Left lobe of liver (tissue), 2 donors: ENCODE measurements at places on chromosomes 2 and 18. TPM values are rescaled to one million over a fixed set of nuclear protein-coding genes. Genes with fewer than 3 reads are reported as not detected.

Gene FTCDNL1
- 7.8 TPM for total RNA-seq

Gene TUBA3D
- 0.15 TPM for total RNA-seq

Gene REG3G
- total RNA-seq = 0.53 TPM

Gene CFC1
- total RNA-seq = not detected

Gene SULT1C4
- 1.7 TPM for total RNA-seq

GRCh38 chr2:88692187-88692586 lies 714 bp downstream of the RPIA start:
- DNase-seq = no peak

DNA sequence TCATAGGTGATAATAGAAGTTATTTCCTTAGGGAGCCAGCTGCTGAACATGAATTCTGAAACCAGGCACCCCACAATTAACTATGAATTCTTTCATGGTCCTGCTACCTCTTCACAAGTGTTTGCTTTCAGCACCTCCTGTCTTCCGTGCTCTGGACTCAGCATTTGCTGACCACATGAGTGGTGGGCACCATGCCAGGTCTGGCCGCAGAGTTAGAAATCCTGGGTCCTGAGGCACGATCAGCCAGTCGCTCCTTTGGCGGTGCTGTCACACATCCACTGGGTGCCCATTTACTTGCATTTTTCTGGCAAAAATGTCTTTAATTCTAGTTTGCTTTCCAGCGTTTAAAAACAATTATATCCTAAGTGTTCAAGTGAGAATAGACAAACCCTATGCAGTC lies 196.4 kb upstream of the PXDN start:
- no peak for DNase-seq

DNA sequence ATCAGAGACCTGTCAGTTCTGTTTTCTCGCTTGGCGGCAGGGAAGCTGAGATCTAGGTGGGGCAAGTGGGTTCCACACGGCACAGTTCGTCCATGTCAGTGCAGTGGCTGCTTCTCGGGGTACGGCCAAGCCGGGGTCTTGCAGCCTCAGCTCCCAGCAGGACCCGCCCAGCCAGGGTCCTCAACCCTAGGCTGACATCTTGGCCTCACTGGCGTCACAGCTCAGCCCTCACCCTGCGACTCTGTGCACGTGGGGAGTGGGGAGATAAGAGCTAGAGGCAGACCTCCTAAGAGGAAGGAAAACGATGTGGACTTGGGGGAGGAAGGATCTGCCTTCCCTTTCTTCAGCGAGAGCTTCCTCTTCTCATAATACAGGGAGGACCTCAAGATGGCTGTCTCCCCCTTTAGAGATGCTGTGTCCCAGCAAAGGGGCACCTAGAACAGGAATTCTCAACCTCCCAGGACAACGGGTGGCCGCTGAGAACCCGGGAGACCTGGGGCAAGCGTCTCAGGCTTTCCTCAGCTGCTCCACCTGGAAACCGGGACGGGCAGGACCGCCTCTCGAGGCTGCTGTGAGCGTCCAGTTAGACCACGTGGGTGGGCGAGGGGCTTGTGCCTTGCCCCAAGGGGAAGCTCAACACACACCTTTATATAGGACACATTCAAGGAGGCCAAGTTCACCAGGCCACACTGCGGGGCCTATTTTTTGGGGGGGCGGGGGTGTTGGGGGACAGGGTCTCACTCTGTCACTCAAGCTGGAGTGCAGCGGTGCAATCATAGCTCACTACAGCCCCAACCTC lies 23.5 kb upstream of the KLF11 start:
- no peak for DNase-seq

- no peak for DNase-seq
Observed at GRCh38 chr18:3410273-3410672, 39.7 kb upstream of the TGIF1 start.

GRCh38 chr18:32351032-32351431 lies 119.7 kb downstream of the GAREM1 start:
- no peak for DNase-seq

DNA sequence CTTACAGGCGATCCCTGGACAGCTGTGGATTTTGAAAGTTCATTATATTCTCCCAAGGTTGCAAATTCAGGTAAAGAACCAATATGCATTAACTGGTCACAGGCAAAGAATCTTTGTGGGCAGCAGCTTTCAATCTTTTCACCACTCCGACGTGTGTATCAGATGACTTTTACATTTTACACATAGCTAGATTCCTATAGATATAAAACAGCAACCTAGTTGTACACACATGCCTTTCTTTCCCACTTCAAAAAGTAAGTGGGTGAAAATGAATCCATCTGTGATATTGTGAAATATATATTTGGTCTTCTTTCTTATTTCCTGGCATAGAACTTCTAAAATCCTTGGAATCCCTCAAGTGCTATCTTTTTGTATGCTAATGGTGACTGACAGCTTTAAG lies 72.5 kb downstream of the SCG2 start:
- DNase-seq = no peak

GRCh38 chr2:29724282-29724681 lies 197.1 kb downstream of the ALK start:
- DNase-seq = no peak

DNA sequence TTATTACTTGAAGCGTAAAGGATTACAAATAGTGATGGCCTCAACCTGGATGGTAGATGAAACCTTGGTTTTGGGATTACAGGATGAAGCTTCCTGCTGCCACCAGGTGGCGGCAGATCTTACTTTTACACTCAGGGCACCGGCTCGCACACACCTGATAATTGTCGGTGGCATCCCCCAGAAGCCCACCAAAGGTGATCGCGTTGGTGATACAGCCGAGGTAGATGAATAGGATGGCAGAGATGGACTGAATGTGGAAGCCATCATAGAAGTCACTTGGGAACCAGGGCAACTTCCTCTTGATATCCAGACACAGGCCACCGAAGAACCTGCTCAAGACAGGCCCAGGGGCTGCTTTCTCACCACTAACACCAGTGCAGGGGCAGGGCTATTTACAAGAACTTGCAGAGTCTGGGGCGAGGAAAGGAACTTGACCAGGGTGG lies 51.8 kb downstream of the MTHFD2 start:
- DNase-seq = peak; percentile 56

DNA sequence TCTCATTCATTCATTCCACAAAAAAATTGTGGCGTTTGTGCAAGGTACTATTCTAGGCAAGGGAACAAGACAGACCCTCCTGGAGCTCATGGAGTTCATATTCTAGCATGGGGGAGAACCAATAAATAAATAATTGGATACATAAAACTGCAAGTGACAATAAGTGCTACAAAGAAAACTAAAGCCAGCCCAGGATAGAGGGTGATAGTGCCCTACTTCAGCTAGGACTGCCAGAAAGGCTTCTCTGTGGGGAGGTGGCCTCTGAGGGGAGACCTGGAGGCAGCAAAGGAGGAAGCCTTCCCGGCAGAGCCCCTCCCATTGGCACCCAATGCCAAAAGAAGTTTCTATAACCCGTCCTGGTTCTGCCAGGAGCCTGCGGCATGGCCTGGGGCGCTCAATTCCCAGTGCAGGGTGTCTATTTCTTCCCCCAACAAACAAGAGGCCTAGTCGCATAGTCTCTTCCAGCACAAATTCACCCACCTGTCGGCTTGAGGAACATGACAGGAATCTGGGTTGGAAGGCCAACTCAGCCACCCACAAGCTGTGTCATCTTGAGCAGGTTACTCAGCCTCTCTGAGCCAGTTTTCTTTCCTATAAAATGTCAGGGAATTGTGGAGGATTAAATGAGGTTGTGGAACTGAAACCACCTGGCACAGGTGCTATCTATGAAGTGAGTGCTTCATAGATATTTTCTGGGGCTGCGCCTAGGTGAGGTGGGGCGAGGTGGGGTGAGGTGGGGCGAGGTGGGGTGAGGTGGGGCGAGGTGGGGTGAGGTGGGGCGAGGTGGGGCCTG lies 94.3 kb downstream of the ZFP36L2 start:
- DNase-seq = no peak

GRCh38 chr2:47945046-47945781 lies 38.9 kb upstream of the FBXO11 start:
- DNase-seq = no peak

DNA sequence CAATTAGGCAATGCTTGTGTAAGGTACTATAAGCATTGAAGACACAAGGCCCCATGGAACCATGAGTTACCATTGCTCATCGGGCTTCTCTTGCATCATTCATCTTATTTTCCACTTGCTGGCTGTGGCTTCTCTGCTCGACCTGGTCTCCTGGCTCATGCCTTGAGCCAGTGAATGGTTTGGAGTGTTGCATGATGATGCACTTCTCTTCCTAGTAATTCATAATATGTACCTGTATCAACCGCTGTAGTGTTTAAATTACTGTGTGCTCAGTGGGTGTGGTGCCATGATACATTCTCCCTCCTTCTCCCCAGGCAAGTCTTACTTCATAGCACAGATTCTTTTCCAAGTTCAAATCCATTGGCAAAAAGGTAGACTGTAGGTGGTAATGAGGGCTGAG lies 66.8 kb downstream of the ABCA12 start:
- DNase-seq = no peak

DNA sequence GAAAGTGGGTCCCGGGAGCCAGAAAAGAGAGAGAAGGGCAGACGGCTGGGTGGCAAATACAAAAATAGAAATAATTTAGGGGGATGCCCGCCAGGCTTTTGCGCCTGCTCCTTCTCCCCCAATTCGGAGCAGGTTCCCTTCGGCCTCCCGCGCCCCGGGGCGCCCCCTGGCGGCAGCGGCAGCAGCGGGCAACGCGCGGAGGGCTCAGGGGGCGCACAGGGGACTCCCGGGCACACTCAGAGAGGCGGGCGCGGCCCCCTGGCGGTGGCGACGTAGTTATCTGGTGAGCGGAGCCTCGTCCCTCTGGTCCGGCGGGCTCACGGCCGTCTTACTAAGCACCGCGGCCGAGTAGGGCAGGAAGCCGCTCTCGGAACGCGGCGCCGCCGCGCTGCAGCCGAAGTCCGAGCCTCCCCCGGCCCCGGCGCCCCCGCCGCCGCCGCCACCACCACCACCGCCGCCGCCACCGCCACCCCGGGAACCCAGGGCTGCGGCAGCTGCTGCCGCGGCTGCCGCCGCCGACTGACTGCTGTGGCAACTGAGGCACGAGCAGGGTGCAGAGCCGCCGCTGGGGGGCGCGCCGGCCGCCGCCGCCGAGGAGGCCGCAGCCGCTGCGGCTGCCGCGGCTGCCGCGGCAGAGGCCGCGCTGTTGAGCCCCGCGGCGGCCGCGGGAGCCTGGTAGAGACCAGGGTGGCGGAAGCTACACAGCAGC lies 3.8 kb downstream of the EVX2 start:
- no peak for DNase-seq

- no peak for DNase-seq
Observed at GRCh38 chr2:59790186-59791003, 763.1 kb downstream of the BCL11A start.

DNA sequence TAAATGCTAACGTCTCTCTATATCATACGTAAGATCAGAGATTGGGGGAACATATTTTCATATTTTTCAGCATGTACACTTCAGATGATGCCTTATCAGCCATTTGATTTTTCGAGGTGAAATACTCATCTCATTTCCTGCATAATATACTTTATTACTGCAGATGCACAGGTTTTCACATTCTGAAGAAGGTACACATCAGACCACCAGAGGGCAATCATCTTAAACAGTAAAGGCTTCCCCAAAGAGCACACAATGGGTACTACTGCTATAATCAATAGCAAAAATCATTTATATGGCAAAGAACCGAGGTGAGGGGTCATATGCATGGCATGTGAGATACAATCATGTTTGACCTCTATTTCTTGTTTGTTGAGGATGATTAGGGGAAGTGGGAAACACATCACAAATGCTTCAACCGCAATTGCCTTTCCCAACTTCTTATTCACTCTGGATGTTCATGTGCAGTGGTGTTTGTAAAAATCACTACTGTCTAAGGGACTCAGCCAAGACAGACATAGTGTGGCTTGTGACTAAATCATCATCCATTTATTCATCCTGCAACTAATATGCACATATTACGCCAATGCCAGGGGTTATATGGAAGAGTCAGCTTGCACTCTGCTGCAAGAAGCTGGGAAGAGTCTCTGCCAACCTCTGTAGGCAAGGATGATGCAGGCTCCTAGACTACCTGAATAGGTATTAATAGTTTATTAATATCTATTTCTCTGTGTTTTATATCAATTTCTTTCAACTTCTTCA lies 118.7 kb downstream of the EPB41L3 start:
- no peak for DNase-seq

GRCh38 chr2:144426981-144427479 lies 92.9 kb downstream of the ZEB2 start:
- DNase-seq = no peak

GRCh38 chr2:122239440-122239839 lies 484.0 kb downstream of the TSN start:
- DNase-seq = no peak
